ENCODE measurements at places on chromosomes 4 and X. TPM values are rescaled to one million over a fixed set of nuclear protein-coding genes. Genes with fewer than 3 reads are reported as not detected.

GRCh38 chr4:152169683-152170082 lies 366.2 kb downstream of the FBXW7 start:
- no peak for DNase-seq

- no peak for DNase-seq
These were observed 314.3 kb upstream of the FGF13 start for GRCh38 chrX:139025816-139026215.

- DNase-seq = no peak
These were observed 75.2 kb upstream of the ENPP6 start for GRCh38 chr4:184292877-184293276.

GRCh38 chrX:17654116-17654515 lies 83.2 kb upstream of the SCML1 start:
- no peak for DNase-seq

- no peak for DNase-seq
These were observed 91.6 kb downstream of the FUNDC1 start for GRCh38 chrX:44451056-44451455.

GRIA2 gene
- total RNA-seq = 0.17 TPM

HDX gene
- total RNA-seq = 2.6 TPM

TLR3 gene
- 6.1 TPM for total RNA-seq

SLC6A14 gene
- not detected for total RNA-seq

C1GALT1C1 gene
- 35.2 TPM for total RNA-seq

ASB9 gene
- 4.8 TPM for total RNA-seq
